ENCODE measurements at places on chromosomes 7 and 10.

- DNase-seq = no peak
These were observed 567.3 kb upstream of the GHITM start for GRCh38 chr10:83572036-83572435.

GRCh38 chr10:45444976-45445898, 71.2 kb downstream of the ALOX5 start:
- DNase-seq = no peak

- no peak for DNase-seq
These were observed 10.9 kb upstream of the MAP3K8 start for GRCh38 chr10:30422981-30423654.

GRCh38 chr7:43528576-43529354, 54.1 kb upstream of the STK17A start:
- no peak for DNase-seq

GRCh38 chr10:74677951-74678350, 148.4 kb upstream of the KAT6B start:
- DNase-seq = no peak

GRCh38 chr10:132326344-132326889, 5.6 kb upstream of the LRRC27 start:
- DNase-seq = no peak

DNA sequence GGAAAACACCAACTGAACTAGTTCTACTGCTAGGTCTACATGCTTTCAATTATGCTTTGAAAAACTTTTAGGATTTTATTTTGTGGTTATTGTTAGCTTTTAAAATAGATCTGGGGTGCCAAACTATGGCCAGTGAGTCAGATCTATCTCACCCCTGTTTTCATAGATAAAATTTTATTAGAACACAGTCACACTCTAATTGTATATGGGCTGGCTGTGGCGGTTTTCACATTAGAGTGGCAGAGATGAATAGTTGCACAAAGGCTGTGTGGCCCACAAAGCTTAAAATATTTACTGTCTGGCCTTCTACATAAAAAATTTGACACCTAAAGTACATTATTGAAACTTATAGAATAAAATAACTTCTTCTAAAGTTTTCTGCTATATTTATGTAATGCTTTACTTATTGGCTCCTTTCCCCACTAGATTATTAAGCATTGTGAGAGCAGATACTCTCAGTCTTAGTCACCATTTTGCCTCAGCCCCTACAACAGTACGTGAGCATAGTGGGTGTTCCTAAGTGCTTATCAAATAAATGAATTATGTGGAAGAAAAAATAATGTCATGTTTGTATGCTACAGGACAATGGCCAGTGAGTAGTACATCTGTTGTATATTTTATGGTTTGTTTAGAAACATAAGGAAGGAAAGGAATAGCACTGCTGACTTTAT, 5.4 kb upstream of the SUV39H2 start:
- DNase-seq = no peak

GRCh38 chr10:85624511-85624910, 742.1 kb downstream of the GRID1 start:
- no peak for DNase-seq

- DNase-seq = no peak
These were observed 108.3 kb downstream of the ATXN7L1 start for GRCh38 chr7:105768117-105768516.

GRCh38 chr7:72925546-72926120, 738 bp downstream of the POM121 start:
- no peak for DNase-seq

- no peak for DNase-seq
These were observed 86.5 kb upstream of the PFKP start for GRCh38 chr10:2980791-2981360.

DNA sequence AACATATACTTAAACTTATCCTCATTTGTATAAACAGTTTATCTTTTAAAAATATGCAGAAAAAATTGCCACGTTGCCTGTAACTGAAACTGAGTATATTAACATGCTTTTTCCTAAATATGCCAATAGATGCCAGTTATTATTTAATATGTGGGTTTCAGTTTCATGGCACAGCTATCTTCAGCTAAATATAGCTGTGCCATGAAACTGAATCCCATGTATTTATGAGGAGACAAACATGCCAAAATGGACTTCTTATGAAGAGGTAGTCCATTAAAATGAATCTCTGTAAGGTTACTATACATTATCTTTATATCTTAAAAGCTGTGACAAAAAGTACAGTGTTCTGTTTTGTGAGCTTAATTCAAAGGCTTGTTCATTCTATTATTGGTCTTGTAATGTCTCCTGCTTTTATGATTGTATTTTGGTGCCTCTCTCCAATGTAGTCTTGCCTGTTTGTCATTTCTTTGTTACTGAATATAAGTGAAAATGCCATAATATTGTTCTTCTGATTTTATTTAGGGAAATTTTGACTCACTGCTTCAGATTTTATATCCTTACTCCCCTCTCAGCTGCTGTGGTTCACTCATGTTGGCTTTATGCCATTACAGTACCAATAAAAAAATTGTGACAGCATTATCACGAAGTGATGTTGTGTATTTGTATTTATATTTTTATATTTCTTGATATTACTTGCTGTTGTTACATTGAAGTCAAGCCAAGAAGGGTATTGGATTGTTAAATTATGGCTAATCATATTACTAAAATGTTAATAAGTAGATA, 34.3 kb upstream of the CACNA2D1 start:
- DNase-seq = no peak

DNA sequence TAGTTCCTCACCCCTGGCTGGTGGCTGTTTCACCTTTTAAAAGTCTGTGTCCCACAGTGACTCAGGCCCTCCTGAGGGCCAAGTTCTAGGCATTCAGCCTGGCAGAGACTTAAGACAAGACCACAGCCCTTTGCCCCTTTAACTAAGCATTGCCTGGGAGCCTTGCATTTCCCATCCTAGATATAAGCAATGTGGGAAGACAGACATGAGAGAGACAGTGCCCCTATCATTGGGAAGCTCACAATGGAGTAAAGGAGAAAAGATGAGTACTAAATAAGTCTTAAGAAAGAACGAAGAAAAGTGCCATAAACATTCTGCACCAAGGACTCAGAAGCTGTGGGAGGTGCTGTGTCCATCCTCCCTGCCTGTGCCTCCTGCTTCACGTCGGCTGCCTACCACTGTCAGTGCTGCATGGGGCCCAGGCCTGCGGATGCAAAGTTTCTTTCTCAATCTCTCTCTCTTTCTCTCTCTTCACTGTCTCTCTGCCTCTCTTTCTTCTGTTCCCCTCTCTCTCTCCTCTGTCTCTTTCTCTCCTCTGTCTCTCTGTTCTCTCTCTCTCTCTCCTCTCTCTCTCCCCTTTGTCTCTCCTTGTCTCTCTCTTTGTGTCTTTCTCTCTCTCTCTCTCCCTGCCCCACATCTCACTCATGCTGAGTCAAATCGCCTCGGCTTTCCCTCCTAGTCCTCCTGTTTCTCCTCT, 21.5 kb downstream of the GPRIN2 start:
- DNase-seq = no peak

DNA sequence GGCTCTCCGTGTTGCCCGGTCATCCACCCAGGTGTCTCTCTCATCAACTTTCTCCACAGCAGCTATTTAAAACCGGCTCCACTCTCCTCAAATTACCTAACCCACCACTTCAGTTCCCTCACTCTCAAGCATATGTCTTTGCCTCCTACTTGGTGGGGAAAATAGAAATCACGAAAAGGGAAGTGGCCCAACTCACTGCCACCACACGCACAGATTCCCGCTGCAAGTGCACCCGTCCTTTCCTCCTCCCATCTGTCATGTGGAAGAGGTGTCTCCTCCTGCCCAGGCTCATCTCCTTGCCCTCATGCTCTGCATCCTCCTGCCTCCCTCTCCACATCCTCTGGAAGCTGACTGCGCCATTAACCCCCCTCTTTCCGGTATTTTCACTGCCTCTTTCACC, 80.8 kb upstream of the MKX start:
- DNase-seq = no peak

DNA sequence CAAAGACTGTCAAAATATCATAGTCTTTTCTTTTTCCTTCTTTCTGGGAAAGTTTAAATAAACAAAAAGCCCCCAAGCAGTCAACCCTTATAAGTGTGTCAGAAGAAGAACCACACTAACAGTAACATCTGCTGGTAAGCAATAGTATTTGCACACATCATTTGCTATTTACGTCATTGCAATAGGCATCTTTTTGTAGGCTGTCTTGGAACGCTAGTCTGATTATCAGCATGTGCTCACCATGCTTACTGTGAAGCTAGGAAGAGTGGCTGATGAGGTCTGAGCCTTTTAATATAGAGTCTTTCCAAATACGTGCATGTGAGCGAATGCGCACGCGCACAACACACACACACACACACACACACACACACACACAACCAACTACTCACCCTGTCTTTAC, 599.0 kb upstream of the TPK1 start:
- no peak for DNase-seq

- DNase-seq = no peak
These were observed 86.2 kb upstream of the CACUL1 start for GRCh38 chr10:118840776-118841468.

DNA sequence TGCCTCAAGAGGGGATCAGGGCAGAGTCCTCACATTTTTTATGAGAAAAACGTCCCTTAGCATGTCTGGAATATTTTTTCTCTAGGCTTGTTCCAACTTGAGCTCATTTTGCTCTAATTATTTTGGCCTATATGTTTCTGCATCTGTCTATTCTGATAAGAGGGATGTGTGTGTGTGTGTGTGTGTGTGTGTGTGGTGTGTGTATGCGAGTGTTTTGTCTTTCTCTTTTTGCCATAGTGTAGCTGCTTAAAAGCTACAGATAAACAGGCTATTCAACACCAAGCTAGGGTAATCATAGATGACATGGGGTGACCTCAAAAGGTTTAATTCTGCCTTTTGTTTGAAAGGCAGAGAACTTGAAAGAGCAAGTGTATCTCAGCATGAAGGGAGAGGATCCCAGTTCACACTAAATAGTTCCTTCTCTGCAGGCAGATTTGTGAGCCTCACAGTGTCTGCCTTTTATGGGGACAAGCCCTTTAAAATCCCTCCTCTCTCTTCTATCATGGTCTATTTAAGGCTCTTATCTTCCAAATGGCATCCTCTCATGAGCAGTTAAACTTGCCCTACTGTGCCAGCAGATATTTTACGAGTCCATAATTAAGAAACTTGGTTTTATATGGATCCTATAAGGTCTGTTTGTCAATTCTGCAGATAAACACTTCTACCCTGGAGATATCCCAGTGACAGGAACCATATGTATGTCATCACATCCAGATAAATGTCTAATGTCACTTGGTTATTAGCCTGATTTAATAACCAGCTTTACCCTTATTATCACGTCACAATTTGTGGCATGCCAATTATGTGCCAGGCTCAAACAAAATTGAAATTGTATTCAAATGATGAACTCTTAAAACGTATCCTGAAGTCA, 202.9 kb upstream of the MTPN start:
- DNase-seq = no peak

GRCh38 chr7:47382200-47382599, 199.7 kb downstream of the TNS3 start:
- DNase-seq = no peak

GRCh38 chr7:24905996-24906770, 73.8 kb downstream of the OSBPL3 start:
- DNase-seq = no peak

- DNase-seq = no peak
These were observed 589 bp upstream of the ZFAND4 start for GRCh38 chr10:45673074-45673648.

GRCh38 chr10:97074256-97075145, 111.3 kb downstream of the SLIT1 start:
- DNase-seq = no peak

GRCh38 chr7:96685353-96685752, 24.3 kb downstream of the SEM1 start:
- DNase-seq = no peak

DNA sequence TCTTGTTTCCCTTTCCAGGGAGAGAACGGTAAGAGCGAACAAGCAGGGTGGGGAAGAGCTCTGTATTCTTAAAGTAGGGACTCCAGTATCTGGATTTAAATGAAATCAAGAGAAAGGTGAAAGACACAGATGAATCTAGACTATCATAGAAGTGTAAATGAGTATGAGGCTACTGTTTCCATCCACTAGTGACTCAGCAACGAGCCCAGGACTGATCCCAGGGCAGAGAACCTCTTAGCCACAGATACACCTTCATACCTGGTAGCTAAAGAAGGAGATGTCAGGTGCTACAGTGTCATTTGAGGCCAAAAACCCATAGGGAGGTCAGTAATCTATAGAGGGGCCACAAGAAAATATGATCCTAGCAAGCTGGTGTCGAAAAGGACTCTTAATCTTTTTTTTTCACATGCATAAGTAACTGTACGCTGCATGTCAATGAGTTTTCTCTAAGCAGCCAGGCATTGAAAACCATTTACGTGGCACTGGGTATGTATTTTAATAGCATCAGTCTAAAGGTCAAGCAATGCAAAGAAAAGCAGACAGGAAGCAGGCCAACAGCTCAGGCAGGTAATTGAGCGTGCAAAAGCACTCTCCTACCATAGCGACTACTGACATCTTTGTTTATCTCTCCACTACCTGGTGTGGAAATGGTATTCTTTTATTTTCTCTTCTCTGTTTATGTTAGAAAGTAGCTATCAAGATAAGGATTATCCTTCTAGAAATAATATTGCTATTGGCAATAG, 91.5 kb upstream of the EGR2 start:
- no peak for DNase-seq

GRCh38 chr10:11864727-11865126, 41.6 kb downstream of the PROSER2 start:
- DNase-seq = no peak

DNA sequence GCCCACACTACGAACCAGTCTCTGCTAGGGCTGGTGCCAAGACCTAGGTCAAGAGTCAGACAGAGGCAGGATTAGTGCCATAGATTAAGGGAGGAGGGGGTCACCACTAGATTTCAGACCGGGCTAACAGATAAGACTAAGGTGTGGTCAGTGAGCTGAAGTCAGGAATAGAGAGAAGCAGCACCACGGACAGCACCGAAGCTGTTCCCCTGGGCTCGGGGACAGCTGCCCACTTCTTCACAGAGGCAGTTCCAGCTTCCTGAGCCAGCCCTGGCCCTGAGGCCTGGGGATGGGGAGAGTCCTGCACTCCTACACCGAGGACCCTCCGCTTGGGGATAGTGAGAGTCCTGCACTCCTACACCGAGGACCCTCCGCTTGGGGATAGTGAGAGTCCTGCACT, 11.2 kb upstream of the JAKMIP3 start:
- no peak for DNase-seq

DNA sequence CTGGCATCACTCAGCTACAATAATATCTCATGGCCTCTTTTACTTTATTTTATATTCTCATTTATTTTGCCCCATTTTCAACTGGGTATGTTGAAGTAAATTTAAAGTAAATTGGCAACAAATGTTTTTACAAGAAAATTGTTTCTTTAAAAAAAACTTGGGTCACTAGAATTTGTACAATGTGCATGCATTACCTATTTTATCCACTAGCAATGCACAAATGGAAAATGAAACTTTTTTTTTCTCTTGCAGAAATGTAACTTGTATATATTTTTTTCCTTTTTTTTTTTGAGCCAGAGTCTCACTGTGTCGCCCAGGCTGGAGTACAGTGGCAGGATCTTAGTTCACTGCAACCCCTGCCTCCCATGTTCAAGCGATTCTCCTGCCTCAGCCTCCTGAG, 10.3 kb upstream of the H2AZ2 start:
- DNase-seq = no peak

GRCh38 chr7:1703871-1704810, 34.1 kb downstream of the ELFN1 start:
- DNase-seq = no peak

- no peak for DNase-seq
These were observed 31.8 kb upstream of the WDR11 start for GRCh38 chr10:120819366-120819765.

GRCh38 chr10:1107004-1107403, 50.8 kb downstream of the WDR37 start:
- DNase-seq = no peak

- no peak for DNase-seq
These were observed 3.9 kb upstream of the SAR1A start for GRCh38 chr10:70174058-70174741.

Measured in T follicular helper cell (primary cell).